ENCODE measurements at places on chromosomes 16 and 17.

GRCh38 chr16:13896543-13897182, 23.3 kb upstream of the ERCC4 start:
- DNase-seq = no peak

DNA sequence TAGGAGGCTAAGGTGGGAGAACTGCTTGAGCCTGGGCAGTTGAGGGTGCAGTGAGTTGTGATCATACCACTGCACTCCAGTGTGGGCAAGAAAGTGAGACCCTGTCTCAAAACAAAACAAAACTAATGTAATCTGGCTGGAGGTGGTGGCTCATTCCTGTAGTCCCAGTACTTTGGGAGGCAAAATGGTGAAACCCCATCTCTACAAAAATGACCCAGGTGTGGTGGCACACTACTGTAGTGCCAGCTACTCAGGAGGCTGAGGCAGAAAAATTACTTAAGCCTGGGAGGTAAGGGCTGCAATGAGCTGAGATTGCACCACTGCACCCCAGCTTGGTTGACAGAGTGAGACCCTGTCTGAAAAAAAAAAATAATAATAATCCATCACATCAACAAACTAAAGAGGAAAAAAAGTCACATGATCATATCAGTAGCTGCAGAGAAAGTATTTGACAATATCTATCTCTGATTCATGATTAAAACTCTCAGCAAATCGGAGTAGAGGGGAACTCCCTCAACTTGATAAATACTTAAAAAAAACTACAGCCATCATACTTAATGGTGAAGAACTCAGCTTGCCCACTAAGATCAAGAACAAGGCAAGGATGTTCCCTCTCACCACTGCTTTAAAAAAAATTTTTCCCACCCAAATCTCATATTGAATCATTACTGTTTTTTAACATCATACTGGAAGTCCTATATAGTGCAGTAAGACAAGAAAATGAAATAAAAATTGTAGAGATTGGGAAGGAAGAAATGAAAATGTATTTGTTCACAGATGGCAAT, 31.0 kb downstream of the DHRS7B start:
- DNase-seq = no peak

DNA sequence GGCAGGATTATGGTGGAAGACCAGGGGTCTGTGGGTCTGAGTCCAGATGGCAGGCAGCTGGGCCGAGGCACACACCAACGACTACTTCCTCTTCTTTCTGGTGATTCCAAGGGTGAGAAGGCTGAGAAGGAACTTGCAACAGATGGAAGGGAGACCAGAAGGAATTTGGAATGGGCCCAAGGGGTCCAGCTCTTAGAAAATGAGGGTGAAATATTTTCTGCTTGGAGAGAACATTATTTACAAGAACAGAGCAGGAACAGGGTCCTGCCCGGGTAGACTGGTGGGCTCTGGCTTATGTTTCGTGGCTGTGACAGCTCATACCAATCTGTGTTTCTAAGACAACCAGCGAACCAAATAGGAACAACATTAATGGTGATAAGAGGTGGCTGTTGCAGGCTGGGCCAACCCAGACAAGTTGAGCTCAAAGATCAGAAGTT, 36.6 kb downstream of the CCDC42 start:
- DNase-seq = no peak

GRCh38 chr17:41048441-41048840, 1.3 kb upstream of the KRTAP2-1 start:
- no peak for DNase-seq

DNA sequence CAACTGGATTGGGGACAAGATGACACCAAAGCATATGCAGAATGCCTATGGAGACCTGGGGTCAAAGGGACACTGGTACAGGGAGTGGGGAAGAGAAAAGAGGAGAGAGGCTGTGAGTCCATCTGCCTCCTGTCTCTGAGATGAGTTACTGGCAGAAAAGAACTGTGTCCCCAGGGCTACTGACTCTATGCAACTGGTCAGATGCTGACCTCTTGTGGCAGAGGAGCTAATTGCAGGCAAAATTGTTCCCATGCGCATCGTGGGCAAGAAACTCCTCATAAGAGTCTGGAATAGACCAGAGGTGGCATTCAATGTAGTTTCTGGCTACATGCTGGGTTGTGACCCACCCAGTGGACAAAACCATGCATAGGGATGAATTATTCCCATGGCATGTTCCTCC, 26.1 kb upstream of the MLKL start:
- DNase-seq = no peak

- DNase-seq = no peak
Measured at GRCh38 chr16:57029161-57030160, 40.1 kb downstream of the NLRC5 start.

DNA sequence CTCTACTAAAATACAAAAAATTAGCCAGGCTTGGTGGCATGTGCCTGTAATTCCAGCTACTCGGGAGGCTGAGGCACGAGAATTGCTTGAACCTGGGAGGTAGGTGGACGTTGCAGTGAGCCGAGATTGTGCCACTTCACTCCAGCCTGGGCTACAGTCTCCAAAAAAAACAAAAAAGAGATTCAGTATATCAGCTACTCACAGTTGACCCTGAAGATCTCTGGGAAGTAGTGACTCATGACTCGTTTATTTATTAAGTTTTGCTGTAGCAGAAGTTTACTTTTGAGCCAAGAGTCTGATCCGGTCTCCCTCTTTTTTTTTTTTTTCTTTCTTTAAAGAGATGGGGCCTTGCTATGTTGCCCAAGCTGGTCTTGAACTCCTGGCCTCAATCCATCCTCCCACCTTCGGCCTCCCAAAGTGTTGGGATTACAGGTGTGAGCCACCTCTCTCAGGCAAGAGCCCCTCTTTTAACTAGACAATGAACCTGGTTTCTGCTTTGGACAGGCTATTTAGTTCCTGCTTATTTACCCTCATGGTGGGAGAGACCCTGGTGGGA, 4.4 kb downstream of the MVP start:
- DNase-seq = no peak

- no peak for DNase-seq
Measured at GRCh38 chr16:52755396-52755795, 208.5 kb upstream of the TOX3 start.

GRCh38 chr17:7352503-7352889, 534 bp downstream of the KCTD11 start:
- no peak for DNase-seq

- DNase-seq = no peak
Measured at GRCh38 chr17:46872421-46872820, 21.0 kb downstream of the WNT9B start.

DNA sequence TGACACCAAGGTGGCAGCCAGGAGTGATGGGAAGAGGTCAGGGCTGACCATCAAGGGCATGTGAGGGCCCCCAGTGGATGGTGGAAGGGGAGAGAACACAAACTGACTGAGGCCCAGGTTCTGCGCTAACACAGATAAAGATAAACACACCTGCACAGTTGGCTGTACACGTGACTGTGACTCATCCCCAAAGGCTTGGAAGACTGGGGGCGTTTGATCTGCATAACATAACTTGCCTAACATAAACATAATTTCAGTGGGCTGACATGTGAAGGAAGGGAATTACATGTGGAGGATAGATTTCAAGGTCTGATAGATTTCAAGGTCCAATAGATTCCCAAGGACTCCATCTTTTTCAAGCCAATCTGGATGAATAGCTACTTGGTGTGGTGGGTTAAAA, 100.9 kb upstream of the TNRC6C start:
- DNase-seq = no peak

- no peak for DNase-seq
Measured at GRCh38 chr17:50161911-50162288, 3.9 kb upstream of the SGCA start.

DNA sequence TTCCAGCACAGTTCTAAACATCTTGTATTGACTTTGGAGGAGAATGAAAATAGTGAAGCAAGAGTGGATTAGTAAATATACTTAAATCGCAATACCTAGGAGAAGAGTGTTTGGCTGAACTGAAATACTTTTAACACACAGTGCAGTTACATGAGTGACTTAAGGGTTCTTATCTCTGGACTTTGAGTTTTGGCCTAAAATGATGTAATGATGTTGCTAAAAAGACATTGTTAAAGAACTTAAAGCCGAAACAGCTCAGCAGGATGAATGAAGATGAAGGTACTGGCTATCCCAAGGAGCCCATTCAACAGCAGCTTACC, 28.1 kb downstream of the PMP22 start:
- no peak for DNase-seq

DNA sequence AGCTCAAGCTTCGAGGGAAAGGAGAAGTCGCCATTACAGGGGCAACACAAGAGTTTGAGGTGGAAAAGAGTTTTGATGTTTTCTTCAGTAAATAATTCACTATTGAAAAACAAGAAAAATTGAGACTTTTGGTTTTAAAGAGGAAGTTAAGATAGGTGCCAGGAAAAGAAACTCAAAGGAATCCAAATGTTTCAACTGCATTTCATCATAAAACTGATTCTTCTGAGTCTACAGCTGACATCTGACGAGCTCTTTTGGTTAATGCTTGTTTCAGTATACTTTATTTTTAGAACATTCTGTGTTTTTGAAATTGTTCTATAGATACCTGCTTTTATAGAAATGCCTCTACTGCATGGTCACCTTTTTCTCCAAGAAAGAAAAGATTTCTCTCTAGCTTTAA, 54.0 kb downstream of the ERN1 start:
- DNase-seq = no peak

DNA sequence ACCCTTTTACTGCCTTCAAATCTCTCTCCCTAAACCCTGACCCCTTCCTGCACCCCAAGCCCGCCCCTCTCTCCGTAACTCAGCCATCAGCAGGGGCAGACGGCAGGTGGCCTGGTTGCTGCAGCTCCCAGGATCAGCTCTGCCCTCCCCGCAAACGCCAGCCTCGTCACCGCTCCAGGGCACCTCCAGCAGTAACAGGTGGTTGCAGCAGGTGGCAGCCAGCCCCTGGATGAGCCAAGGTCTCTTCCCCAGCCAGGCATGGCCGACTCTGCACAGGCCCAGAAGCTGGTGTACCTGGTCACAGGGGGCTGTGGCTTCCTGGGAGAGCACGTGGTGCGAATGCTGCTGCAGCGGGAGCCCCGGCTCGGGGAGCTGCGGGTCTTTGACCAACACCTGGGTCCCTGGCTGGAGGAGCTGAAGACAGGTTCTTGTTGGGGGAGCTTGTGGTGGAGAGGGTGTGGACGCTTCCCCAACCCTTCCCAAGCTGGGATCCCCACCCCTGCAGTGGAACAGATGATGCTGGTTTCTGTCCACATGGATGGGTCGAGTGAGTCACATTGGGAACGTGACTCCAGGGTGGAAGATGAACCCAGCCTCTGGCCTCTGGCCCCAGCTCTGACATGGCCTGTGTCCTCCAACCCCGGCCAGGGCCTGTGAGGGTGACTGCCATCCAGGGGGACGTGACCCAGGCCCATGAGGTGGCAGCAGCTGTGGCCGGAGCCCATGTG, 558 bp downstream of the HSD3B7 start:
- no peak for DNase-seq

DNA sequence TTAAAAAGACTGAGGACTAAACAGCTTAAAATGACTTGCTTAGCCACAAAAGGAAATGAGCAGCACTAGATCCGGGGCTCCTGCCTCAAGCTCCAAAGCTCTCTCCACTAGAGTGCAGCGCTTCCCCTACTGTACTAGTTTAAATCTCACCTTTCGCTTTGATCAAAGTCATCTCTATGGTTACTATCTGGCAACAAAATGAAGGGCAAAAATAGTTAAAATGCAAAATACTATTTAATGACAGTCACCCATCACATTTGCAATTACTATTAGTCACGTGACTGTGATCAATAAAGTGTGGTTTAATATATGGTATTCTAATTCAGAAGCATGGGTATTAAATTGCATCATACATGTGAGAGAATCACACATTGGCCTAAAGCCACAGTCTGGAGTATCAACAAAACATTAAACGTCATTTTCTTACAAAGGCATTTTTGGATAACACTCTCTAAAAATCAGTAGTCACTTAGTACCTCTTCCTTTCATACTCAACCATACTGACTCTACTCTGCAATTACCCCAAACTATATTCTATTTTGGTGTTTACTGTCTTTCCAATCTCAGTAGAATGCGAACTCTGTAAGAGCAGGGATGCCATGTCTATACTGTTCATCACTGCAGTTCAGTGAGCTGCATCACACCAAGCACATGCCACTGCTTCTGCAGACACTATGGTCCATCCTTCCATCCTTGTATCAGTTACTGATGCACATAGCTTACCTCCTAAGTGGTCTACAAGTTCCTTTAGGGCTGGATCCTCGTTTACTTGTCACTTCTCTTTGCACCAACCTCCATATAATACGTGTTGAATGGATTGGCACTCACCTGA, 6.2 kb downstream of the PSMD12 start:
- DNase-seq = peak; percentile 27

- DNase-seq = no peak
Measured at GRCh38 chr17:37518826-37519225, 29.1 kb downstream of the DUSP14 start.

DNA sequence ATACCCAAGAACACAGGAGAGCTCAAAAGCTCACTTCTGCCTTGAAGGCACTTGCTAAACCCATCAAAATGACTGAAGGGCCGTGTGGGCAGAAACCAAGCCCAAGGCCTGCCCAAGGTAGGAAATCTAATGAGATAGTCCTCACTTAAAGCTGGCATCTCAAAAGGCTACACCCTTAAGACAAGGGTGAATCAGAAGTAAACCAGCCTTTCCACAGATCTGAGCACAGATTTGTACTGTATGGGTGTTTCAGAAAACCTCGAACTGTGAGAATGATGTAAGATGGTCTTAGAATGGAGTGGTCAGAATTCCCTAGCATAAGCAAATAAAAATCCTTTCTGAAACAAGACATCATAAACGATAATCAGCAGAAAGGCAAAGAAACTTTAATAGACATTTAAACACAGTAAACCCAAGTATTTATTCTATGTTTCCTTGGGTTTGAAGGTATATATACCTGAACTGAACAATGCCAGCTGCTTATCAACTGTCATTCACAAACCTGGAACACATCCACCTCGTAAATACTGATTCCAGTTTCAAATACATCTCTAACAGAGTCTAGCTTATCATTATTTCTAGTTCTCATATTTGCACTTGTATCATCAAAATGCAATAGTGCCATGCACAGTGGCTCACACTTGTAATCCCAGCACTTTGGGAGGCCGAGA, 37.8 kb downstream of the GLG1 start:
- DNase-seq = no peak

- DNase-seq = no peak
Measured at GRCh38 chr17:6857336-6857735, 25.8 kb upstream of the TEKT1 start.

- no peak for DNase-seq
Measured at GRCh38 chr17:55062921-55063320, 94.4 kb downstream of the STXBP4 start.

- no peak for DNase-seq
Measured at GRCh38 chr17:19237389-19238166, 412 bp downstream of the EPN2 start.

GRCh38 chr16:65845466-65846209, 520.9 kb upstream of the CDH5 start:
- no peak for DNase-seq

GRCh38 chr16:85269165-85269564, 156.9 kb upstream of the CIBAR2 start:
- DNase-seq = no peak
